Foreskin fibroblast (primary cell): ENCODE measurements at places on chromosomes 12 and 14.

DNA sequence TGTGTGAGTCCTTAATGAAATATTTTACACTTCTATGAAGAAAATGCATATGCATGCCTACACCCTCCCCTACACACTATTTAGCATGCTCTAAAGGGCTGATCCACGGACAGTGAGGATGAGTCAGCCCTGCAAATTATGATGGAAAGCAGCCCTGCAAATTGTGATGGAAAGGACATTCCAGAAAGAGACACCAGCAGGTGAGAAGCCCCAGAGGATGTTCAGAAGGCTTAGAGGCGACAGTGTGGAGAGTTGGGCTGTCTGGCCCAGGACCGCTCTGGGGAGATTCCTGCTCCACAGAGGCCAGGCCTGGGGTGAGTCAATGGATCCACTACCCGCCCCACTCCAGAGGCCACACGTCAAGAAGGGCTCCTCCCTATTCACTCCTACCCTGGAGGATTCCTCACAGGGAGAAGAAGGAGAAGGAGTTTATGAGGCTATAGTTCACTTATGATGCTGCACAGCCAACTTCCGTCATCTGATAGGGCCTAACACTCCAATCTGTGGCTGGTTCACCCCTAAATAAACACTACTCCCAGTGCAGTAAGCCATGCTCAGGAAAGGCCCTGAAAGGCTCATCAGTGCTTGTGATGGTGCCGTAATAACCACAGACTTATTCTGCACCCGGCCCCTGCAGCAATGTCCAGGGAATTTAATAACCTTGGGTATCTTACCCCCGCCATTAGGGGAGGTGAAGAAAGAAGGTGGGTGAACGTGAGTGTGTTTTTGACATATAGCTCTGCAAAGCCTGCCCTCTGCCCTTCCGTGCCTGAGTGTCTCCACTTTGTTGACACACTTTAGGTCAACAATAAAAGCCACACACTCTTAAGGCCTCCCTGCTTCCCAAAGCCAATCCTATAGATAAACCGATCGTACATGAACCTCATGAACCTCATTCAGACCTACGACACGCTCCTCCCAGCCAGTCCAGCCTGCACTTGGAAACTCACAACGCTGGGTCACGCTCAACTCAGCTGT, 46.4 kb downstream of the CLMN start:
- DNase-seq, result no peak

- DNase-seq, result no peak
Measured at GRCh38 chr14:92863286-92864080, 59.5 kb upstream of the CHGA start.

- DNase-seq, result no peak
Measured at GRCh38 chr12:5379749-5380496, 52.0 kb upstream of the NTF3 start.

- DNase-seq, result no peak
Measured at GRCh38 chr14:70855486-70855885, 46.2 kb upstream of the MAP3K9 start.

DNA sequence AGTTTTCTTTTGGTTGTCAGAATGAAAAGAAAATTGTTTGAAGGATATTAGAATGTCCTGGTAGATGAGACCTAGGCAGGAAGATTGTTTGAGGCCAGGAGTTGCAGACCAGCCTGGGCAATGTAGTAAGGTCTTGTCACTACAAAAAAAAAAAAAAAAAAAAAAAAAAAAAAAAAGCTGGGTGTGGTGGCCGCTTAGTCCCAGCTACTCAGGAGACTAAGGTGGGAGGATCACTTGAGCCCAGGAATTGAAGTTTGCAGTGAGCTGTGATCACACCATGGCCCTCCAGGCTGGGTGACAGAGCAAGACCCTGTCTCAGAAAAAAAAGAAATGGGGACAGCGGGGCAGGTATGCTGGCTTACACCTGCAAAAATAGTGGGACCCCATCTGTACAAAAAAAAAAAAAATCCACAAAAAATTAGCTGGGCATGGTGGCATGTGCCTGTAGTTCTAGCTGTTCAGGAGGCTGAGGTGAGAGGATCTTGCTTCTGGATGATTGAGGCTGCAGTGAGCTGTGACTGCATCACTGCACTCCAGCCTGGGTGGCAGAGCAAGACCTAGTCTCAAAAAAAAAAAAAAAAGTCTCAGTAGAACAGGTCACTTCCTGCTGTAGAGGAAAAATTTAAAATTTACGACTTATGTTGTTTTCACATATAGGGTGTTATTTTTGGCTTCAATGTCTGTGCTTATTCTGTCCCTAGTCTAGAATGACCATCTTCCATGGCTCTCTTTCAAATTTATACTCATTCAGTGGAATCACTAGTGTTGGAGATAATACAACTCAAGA, 70.7 kb downstream of the PPHLN1 start:
- no peak for DNase-seq

DNA sequence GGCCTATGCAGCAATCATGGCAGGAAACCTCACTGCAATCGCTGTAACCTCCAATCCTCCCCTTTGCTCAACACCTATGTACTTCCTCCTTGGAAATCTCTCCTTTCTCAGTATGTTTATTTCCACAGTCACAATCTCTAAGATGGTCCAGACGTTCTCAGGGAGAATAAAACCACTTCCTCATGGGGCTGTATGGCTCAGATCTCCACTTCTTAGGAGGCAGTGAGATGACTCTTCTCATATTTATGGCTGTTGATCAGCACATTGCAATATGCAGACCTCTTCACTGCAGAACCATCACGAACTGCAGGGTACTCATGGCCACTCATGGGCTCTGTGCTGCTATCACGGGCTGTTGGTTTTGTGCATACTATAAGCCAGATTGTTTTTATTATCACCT, 17.1 kb upstream of the OR4K17 start:
- DNase-seq, result no peak

DNA sequence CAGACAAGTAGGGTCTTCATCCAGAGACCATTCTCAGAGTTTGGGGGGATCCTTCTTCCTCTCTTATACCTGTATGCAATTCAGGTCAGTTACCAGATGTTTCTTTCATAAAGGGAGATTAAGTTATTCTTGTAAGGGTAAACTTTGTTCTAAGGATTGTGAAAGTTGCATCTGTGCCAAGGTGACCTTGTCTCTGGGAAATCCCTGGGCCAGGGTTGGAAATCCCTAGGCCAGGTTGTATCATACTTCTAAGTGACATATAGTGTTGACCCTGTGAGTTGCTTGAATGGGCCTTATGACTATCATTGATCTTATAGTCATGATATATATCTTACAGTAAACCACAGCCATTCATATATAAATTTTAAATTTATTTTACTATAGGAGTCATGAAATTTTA, 436.9 kb downstream of the RMST start:
- no peak for DNase-seq
